Stimulated activated CD4-positive, alpha-beta T cell treated with anti-CD3 and anti-CD28 coated beads, Interleukin-12 subunit alpha, Interleukin-12 subunit beta, amount 100 ng/mL, for 48 hours (primary cell): ENCODE measurements at places on chromosomes 7 and 10.

GRCh38 chr7:81956520-81956919 is 186.7 kb upstream of the HGF start:
- DNase-seq: no peak

DNA sequence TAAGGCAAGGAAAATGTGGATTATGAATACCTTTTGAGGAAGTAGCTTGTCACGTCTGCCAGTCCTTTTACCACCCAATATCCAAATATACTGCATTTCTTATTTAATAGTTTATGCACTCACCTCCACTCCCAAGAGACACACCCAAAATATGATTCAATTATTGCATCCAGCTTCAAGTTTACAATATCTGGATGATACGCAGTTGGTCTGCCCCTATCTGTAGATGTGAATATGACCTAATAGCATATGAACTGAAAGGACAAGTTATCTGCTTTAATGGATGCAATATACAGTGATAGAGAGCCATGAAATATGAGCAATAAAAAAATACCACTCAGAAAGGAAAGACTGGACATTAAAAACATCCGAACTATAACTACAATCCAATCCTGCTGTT is 159.4 kb upstream of the MAGI2 start:
- DNase-seq: no peak

- DNase-seq: no peak
Observed at GRCh38 chr7:31051598-31052486, at the start of gene ADCYAP1R1. Gene ADCYAP1R1 (plus strand): TSS chr7:31052308. CDS start chr7:31063265, 10,957 bp downstream.

DNA sequence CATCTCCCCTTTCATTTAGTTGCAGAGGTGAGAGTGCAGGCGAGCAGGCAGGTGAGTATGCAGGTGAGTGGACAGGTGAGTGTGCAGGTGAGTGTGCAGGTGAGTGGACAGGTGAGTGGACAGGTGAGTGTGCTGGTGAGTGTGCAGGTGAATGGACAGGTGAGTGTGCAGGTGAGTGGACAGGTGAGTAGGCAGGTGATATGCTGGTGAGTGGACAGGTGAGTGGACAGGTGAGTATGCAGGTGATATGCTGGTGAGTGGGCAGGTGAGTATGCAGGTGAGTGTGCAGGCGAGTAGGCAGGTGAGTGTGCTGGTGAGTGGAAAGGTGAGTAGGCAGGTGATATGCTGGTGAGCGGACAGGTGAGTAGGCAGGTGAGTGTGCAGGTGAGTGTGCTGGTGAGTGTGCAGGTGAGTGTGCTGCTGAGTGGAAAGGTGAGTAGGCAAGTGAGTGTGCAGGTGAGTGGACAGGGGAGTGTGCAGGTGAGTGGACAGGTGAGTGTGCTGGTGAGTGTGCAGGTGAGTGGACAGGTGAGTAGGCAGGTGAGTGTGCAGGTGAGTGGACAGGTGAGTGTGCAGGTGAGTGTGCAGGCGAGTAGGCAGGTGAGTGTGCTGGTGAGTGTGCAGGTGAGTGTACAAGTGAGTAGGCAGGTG is 165.6 kb downstream of the ADARB2 start:
- no peak for DNase-seq

DNA sequence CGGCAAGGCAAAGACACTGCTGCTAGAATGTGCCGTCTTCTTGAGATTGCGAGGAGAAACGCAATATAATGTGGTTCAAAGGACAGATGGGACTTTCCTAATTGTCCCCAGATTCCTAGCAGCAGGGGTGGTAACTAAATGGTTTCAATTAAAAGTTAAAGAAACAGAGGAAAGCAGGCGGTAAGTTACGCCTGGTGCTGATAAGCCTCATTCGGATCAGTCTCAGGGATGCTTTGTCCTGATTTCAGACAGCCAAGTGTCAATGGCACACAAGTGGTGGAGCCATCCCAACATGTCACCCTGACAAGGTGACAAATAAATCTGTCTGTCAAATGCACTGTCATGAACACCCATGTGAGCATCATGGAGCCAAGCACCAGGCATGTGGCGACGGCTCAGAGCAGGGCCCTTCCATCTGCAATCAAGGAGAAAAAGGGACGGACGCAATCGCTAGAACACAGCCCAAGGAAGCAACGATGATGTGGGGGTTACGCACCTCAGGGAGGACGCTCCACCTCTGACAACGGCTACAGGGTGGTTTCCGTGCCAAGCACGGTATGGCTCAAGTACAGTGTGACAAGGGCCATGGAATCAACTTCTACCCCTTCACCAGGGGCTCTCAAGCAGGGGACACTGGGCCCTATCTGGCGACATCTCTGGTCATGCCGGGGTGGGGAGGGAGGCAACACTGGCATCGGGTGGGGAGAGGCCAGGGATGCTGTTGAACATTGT is 66.2 kb downstream of the CTBP2 start:
- no peak for DNase-seq
